Right ventricle myocardium superior (tissue), 1 donor: ENCODE measurements at places on chromosomes 1 and 21.
A peak's percentile ranks its signal among the peaks of the same experiment; 100 is the strongest.

GRCh38 chr1:62826901-62827300 is 43.0 kb downstream of the ATG4C start:
- DNase-seq, result no peak

- DNase-seq, result no peak
Measured at GRCh38 chr1:63739452-63739851, 34.4 kb upstream of the ROR1 start.

DNA sequence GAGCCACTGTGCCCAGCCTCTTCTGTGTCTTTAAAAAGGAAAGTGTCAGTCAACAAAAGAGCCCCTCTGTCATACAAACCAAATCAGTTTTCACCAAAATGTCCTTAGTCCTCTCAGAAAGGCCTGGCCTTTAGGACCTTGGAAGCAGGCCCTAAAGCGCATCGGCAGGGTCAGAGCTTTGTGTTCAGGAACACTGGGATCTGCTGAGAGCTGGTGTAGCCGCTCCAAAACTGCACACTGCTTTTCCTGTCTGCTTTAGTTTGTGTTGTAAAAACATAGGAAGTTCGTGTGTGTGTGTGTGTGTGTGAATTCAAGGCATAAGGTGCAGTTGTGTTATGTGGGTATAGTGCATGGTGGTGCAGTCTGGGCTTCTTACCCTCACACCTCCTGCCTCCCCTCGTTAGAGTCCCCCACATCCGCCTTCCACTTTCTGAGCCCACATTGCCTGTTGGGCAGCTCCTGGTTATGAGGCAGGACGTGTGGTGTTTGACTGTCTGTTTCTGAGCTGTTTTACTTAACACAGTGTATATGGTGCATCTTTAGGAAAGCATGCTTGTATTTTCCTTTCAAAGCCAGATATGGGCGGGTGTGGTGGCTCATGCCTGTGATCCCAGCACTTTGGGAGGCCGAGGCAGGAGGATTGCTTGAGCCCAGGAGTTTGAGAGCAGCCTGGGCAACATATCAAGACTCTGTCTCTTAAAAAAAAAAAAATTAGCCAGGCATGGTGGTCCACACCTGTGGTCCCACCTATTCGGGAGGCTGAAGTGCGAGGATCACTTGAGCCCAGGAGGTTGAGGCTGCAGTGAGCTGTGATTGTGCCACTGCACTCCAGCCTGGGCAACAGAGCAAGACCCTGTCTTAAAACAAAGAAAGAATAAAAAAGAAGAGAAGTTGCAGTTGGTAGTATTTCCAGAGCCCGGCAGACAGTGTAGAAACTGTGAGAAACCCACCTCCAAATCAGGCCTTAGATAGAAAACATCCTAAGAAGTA is 12.4 kb downstream of the IBA57 start:
- DNase-seq, result no peak

GRCh38 chr1:50295566-50295965 is 127.7 kb downstream of the DMRTA2 start:
- no peak for DNase-seq

DNA sequence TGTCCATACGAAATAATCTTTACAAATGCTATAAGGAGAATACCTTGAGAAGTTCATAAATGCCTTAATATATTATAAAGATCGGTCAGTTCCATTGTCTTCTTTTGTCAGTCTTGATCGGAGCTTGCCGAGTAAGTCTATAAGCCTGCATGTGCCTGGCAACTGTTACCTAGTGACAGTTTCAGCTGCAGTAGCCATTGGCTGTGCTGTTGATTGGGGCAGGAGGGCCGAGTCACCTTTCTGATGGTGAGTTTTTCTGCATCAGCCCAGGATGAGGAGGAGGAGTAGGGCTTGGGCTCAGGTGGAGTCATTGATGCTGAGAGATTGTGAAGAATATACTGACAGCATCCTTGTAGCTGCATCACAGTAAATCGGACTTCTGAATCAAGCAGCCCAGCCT is 1.9 kb upstream of the GPR52 start:
- DNase-seq, result no peak

- DNase-seq, result no peak
Measured at GRCh38 chr1:22618056-22618455, 18.4 kb upstream of the C1QA start.

- DNase-seq, result peak; percentile 42
Measured at GRCh38 chr1:34460193-34460592, 283.5 kb downstream of the C1orf94 start.

DNA sequence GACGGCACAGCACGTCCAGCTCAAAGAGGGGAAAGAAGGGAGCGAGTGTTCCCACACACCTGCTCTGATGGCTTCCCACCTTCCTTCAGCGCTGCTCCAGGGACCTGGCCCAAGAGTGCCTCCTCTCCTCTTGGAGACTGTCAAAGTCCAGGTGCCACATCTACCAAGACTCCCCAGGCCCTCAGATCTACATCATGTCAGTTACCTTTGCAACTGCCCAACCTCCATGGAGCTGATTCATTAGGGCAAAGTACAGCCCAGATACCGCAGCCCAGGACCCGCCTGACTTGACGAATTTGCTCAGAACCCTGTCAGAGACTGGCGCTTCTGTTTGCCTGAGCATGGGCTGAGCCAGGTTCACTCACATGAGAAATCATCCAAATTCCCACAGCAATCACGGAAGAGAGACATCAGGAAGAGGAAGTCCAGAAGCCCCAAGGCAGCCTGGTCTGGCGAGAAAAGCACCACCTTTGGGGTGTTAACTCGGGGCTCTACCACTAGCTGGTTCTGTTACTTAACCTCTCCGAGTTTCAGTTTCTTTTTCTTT is at the start of gene SEC16B:
Gene SEC16B (minus strand): TSS at position 234 of the 547 bp plus-strand sequence. CDS start 2,077 bp downstream, outside the sequence.
- no peak for DNase-seq

DNA sequence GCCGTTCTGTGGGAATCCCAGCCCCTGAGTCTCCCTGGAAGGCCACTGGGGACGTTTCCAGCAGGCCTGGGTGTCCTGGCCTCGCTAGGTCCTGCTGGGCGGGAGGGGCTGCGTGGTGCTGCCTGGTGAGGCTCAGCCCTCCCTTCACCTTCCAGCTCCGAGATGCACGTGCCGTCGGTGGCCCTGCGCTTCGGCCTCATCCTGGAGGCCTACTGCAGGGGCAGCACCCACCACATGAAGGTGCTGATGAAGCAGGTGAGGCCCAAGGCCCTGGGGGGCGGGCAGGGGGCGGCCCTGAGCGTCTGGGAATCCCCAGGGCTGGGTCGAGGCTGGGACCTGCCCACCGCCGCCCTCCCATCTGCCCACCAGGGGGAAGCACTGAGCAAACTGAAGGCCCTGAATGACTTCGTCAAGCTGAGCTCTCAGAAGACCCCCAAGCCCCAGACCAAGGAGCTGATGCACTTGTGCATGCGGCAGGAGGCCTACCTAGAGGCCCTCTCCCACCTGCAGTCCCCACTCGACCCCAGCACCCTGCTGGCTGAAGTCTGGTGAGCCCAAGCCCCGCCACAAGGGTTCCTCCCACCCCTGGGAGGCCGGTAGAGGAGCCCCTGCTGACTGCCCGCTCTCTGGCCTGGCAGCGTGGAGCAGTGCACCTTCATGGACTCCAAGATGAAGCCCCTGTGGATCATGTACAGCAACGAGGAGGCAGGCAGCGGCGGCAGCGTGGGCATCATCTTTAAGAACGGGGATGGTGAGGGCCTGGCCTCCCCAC is 70.3 kb downstream of the PIK3CD start:
- DNase-seq, result no peak

GRCh38 chr1:3777647-3778589 is 5.4 kb downstream of the SMIM1 start:
- no peak for DNase-seq

DNA sequence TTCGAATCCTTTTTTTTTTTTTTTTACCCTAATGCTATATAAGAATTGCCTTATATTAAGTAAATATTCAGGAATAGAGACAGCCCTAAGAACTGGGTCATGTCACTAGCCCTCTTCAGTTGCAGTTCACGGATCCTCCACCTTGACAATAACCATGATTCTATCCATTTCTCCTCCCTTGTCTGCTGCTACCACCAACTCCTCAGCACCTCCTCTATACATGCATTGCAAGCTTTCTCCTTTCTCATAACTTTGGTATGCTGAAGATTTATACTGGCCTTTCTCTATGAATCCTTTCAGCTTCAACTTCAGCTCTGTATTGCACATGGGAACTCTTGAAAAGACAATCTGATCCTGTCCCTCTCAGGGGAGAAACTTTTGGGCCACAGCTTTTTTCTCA is 14.3 kb upstream of the DR1 start:
- DNase-seq, result no peak

DNA sequence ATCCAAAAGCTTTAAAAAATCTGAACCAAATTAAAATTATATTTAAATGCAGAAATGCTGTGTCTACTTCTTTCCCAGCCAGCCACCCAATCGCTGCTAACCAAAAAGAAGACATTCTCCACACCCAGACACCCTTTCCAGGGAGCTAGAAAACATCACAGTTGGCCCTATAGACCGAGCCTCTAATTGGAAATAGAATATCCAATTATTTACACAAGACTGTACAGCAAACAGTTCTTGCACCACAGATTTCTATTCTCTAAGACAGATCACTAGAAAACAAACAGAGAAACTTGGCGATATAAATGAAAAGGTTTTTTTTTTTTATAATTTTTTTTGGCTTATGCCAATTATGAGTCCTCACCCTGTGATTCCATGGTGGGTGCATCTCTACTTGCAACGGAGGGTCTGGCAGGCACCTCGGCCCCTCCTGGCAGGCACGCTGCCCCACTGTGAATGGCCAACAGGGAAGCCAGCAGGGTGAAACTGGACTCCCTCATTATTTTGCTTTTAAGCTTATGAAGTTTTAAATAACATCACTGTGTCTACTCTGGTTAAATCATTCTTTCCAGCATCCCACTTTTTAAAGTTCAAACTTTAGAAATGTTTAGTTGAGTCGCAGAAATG is 29.2 kb downstream of the BCAR3 start:
- DNase-seq, result no peak

GRCh38 chr1:186782791-186783190 is 46.0 kb upstream of the PLA2G4A start:
- DNase-seq, result no peak

DNA sequence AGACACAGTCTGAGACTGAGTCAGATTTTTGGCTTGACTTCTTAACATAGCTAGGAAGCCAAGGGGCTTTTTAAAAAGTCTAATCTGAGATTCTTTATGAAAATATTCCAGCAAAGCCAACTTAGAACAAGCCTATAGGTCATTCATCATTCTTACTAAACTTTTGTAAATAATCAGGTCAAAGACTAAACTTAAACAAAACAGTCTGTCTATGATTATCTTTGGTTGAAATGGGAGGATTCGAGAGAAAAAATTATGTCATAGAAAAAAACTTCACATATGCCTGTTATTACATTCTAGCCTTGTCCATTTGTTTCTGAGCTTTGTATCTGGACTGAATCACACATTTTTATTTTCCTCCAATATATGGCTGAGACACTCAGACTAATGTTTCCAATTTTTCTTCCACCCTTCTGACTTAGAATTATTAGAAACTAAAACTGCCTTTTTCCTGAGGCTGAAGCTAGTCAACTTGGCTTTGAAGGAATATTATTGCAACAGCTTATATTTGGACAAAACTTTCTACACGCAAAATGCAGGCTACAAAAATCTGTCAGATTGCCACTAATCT is 83.3 kb downstream of the ETS2 start:
- DNase-seq, result no peak

DNA sequence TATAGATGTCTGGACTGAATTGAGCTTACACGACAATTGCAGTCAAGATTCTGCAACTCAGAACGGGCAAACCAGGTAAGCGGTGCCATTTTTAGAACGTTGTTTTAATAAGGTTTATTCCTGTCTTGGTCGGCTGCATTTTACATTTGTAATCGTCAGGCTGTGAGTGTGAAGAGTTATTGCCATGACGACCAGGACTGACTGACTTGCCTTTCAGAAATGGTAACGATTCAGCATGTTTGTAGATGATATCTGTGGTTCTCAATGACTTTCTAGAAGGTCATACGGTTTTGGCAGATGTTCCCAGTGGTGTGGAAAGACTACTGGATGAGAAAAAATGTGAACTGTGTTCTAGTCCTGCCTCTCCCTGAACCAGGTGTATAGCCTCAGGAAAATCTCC is 271.3 kb upstream of the B3GALT2 start:
- no peak for DNase-seq

DNA sequence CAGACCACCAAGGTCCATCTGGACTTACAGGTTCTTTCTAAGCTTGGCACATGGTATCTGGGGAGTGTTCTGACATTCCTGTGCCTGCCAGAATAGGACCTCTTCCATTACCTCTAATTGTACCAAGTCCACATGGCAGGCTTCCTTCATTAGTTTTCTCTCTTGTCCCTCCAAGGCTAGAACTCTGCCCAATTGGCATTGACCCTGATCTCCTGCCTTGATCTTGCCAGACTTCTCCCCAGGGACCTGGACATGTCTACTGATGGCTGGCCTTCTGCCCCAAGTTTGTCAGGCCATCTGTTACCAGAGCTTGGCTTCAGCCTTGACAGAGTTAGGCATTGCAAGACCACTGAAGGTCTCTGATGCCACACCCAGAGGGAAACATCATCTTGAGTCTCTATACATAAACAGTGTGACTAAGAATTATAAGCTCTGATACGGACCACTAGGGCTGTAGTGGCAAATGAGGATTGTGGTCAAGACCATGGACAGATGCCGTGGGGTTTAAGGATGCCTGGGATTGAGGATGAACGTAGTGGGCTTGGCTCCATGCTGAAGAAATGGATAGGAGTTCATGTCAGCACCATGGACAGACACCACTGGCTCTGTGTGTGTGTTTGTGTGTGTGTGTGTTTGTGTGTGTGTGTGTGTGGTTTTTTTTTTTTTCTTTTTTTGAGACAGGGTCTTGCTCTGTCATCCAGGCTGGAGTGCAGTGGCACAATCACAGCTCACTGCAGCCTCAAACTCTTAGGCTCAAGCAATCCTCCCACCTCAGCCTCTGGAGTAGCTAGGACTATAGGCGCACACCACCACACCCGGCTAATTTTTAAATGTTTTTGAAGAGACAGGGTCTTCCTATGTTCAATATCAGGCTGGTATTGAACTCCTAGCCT is 19.5 kb upstream of the PSMB2 start:
- DNase-seq, result no peak

GRCh38 chr1:156212833-156213643 is at the start of gene PMF1:
TSS of gene PMF1 (plus strand) at chr1:156213007. CDS start at chr1:156213016, 9 bp downstream.
- DNase-seq, result peak; percentile 98

- no peak for DNase-seq
Measured at GRCh38 chr1:23246274-23246673, 29.0 kb upstream of the HTR1D start.

DNA sequence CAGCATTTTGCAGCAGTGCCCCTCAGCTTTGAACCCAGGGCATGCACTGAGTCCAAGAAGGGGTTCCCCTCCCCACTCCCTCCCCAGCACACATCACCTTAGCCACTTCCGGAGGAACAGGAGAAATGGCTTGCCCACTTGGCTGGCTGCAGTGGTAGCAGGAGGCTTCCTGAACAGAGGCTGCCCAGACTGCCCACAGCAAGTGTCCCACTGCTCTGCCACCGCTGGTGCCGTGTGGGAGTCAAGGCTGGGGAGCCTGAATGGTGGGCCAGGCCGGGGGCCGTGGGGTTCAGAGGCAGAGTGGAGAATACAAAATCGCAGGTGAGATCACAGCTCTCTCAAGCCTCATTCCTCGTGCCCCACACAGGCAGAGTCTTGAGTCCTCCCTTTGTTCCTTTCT is 34.5 kb downstream of the CD247 start:
- DNase-seq, result no peak

GRCh38 chr1:63545780-63546179 is 22.5 kb downstream of the EFCAB7 start:
- DNase-seq, result no peak
